Small intestine (tissue), 16 donors: ENCODE measurements at places on chromosomes 16 and 17. TPM values are rescaled to one million over a fixed set of nuclear protein-coding genes. Genes with fewer than 3 reads are reported as not detected.

DNA sequence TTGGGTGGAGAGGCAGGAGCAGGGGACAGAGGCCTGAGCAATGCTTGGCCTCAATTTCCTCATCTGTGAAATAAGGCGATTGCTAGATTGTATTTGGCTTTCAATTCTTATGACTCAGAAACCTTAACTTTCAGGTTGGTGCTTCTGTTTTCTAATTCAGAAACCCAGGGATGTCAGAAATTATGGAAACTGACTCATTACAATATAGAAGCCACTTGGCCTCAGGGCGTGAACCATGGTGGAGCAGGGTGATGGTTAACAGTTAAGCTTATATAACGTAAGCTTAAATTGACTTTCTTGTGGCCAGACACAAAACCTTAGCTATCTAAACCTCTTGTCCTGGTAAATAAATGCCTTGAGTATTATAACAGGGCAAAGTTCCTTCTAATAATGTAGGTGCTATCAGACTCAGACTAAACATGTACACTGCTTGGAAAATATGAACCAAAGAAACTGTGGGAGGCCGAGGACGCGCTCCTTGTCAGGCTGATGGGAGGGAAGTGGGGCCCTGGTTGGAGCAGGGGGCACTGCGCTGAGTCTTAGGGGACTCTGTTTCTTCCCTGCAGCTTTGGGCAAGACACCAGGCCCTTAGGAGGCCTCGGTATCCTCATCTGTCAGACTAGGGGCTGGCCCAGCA lies 17.1 kb upstream of the SREBF1 start:
- peak; percentile 84 for DNase-seq
- H3K4me3 ChIP-seq, result no peak overlapping the region
- peak overlapping the region; percentile 94 for H3K27ac ChIP-seq
- peaks cover 6% of the 10 kb centered on the region for H3K4me1 ChIP-seq
- H3K36me3 ChIP-seq, result no peaks in the 10 kb centered on the region

- H3K27ac ChIP-seq, result no peak overlapping the region
- H3K4me1 ChIP-seq, result no peaks in the 10 kb centered on the region
- no peaks in the 10 kb centered on the region for H3K36me3 ChIP-seq
- H3K27me3 ChIP-seq, result peaks cover 75% of the 10 kb centered on the region
Observed at GRCh38 chr17:1909985-1910384, 80.2 kb downstream of the RPA1 start.

Gene GRAPL
- not detected for polyA plus RNA-seq

Gene KRT23
- not detected for polyA plus RNA-seq

- H3K27ac ChIP-seq, result no peak overlapping the region
- no peaks in the 10 kb centered on the region for H3K36me3 ChIP-seq
- no peaks in the 10 kb centered on the region for H3K27me3 ChIP-seq
- H3K4me1 ChIP-seq, result peaks cover 11% of the 10 kb centered on the region
Observed at GRCh38 chr16:89253548-89254287, 36.2 kb downstream of the ZNF778 start.

DNA sequence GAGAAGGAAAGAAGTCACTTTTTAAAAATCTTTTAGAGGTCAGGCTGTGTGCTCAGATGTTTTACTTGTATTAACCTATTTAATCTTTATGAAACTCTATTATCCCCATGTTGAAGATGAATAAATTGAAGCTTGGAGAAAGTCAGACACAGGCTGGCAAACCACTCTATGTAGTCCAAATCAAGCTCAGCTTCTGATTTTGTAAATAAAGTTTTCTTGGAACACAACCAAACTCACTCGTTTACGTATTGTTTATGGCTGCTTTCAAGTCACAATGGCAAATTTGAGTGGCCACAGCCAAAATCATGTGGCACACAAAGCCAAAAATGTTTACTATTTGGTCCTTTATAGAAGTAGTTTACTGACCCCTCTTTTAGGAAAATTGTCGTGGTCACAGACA lies 596.0 kb upstream of the CDH11 start:
- DNase-seq, result no peak
- H3K36me3 ChIP-seq, result no peaks in the 10 kb centered on the region
- no peaks in the 10 kb centered on the region for H3K4me1 ChIP-seq
- no peak overlapping the region for H3K4me3 ChIP-seq

GRCh38 chr16:19517424-19518089 lies 4.3 kb downstream of the GDE1 start:
- no peaks in the 10 kb centered on the region for H3K27me3 ChIP-seq
- peaks cover 12% of the 10 kb centered on the region for H3K4me1 ChIP-seq
- DNase-seq, result peak; percentile 67
- no peak overlapping the region for H3K27ac ChIP-seq
- H3K4me3 ChIP-seq, result no peak overlapping the region

DNA sequence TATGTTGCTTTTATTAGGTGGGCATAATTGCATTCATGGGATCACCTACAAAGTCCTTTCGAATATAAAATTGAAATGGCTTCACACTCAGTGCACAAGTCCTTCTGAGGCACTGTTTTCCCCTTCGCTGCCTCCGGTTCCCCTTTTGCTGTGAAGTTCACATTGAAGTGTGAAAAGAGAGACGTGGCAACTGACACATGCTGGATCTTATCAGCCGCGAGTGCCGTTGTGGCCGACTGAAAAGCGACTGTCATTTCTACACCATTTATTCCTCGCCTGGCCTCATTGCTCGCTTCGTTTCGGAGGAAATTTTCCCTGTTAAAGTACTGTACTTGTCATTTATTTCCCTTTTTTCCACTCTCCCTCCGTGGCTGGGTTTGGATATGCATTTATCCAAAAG lies 423.5 kb downstream of the MAF start:
- no peak for DNase-seq
- no peak overlapping the region for H3K4me3 ChIP-seq
- H3K4me1 ChIP-seq, result no peaks in the 10 kb centered on the region
- H3K36me3 ChIP-seq, result no peaks in the 10 kb centered on the region
- no peak overlapping the region for H3K27ac ChIP-seq
- H3K27me3 ChIP-seq, result no peaks in the 10 kb centered on the region

- no peak overlapping the region for H3K4me3 ChIP-seq
- H3K27ac ChIP-seq, result no peak overlapping the region
- H3K4me1 ChIP-seq, result no peaks in the 10 kb centered on the region
- H3K27me3 ChIP-seq, result no peaks in the 10 kb centered on the region
Observed at GRCh38 chr16:53816211-53816836, 112.4 kb downstream of the FTO start.

DNA sequence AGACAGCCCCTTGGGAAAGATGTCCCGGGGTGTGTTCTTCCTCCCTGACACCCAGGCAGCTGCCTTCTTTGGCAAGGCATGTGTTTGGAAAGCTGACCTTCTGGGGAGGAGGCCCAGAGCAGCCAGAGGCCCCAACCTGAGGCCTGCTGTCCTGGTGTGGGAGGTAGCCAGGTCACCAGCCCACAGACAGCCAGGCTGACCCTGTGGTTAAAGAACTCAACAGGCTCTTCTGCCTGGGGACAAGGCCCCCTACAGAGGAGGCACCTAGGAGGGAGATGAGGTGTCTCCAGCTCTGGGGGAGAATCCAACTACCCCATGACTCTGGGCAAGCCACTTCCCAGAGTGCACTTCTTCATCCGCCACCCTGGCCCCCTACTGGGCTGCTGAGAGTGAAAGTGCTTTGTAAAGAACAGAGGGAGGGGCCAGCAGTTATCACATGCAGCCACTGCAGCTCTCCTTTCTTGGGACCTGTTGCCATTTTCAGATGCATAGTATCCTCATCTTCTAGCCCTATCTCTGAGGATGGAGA lies 13.1 kb upstream of the SREBF1 start:
- no peaks in the 10 kb centered on the region for H3K36me3 ChIP-seq
- peak; percentile 59 for DNase-seq

DNA sequence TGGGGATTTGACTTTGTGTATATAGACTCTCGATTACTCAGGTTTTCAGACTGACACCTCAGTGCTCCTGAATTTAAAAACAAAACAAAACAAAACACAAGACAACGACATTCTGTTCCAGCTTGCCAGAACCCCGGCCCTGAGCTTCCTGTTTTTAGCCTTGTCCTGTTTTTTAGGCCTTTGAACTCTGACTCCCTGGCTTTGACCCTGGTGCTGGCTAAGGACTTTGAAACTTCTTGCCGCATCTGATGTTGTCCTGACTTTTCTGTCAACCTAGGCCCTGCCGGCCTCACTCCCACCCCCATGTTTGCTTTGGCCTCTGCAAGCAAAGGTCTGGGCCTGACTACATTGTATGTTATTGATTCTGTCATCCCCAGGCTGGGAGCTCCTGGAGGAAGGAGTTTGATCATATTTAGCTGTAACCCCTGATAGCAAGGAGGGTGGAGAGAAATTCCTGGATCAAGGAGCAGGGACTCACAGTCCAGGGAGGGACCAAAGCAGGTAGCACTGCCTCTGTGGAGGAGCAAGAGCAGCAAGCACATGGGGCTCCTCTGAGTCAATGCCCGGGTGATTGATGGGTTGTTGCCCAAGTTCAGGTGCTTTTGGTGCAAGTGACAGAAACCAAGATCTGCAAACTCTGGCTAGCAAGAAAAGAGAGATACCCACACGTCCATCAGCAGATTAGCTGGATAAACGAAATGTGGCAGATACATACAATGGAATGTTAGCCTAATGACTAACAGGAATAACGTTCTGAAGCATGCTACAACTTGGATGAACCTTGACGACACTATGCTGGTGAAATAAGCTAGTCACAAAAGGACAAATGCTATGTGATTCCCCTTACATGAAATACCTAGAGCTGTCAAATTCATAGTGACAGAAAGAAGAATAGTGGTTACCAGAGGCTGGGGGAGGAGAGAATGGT lies 7.7 kb downstream of the CCL16 start:
- peaks cover 3% of the 10 kb centered on the region for H3K4me1 ChIP-seq
- peak; percentile 64 for DNase-seq
- H3K36me3 ChIP-seq, result no peaks in the 10 kb centered on the region

Gene HSF4
- polyA plus RNA-seq, result 15.1 TPM

Gene CCL4L2
- 0.43 TPM for polyA plus RNA-seq

DNA sequence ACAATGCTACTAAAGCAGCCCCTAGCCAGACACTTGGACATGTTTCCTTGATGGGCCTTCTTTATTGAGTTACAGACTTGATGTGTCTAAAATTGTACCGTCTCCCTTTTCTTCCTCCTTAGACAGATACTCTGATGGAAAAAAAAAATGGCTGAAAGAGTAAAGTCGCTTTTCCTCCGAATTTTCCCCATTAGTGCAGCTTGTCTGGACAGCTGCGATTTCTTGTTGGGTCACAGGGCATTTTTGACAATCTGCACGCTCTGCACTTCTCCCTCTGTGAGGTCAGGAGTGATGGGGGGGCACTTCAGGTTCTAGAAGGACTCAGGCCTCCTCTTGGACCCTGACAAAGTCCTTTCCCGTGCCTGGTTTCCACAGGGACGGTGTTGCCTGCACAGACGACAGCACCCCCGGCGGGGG lies 968 bp upstream of the PRKAR1A start:
- H3K27ac ChIP-seq, result peak overlapping the region; percentile 98
- peaks cover 2% of the 10 kb centered on the region for H3K4me1 ChIP-seq
- H3K27me3 ChIP-seq, result no peaks in the 10 kb centered on the region
- peak overlapping the region; percentile 89 for H3K4me3 ChIP-seq
- no peak for DNase-seq
- no peaks in the 10 kb centered on the region for H3K36me3 ChIP-seq

DNA sequence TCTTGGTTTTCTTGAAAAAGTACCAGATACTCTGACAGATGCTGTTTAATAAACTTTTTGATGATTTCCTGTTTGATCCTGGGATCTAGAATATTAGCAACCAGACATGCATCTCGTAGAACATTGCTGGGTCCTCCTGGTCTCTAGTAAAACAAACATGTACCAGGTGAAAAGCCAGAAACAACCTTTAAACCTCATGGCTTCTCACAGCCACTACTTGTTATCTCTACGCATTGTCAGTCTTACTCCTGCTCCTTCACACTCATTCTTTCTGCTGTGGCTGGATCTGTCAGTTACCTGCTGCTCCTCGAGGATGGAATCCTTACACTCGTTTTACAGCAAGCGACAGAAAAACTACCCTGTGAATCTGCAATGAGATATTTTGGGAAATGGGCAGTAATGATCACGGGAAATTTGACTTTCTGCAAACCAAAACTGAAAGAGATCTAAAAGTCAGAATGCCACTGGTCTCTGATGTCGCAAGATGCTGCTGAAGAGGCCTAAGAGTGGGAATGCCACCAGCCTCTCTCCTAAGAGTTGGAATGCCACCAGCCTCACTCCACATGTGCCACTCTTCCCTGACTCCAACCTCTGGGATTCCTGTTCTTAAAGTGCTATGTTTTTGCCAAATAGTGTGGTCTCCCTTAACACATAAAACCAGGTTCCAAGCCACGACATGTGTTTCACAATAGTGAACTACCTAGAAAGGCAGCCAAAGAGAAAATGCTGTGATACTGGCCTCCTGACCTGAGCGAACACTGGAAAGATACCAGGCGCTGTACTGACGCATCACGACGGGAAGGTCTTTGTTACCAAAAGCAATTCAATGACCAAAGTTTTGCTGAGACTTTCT lies 86.3 kb downstream of the VPS53 start:
- DNase-seq, result no peak
- H3K4me3 ChIP-seq, result no peak overlapping the region
- H3K36me3 ChIP-seq, result peaks cover 11% of the 10 kb centered on the region
- no peak overlapping the region for H3K27ac ChIP-seq
- H3K4me1 ChIP-seq, result no peaks in the 10 kb centered on the region
- no peaks in the 10 kb centered on the region for H3K27me3 ChIP-seq

Gene OR1A1
- not detected for polyA plus RNA-seq

DNA sequence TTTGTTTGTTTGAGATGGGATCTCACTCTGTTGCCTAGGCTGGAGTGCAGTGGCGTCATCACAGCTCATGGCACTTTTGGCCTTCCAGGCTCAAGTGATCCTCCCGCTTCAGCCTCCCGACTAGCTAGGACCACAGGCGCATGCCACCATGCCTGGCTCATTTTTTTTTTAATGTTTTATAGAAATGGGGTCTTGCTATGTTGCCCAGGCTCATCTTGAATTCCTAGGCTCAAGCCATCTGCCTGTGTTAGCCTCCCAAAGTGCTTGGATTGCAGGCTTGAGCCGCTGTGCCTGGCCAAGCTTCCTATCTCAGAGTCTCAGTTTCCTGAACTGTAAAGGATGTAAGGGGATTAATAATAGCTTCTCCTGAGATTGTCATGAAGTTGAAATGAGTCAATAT lies 8.0 kb downstream of the SBK1 start:
- no peak overlapping the region for H3K4me3 ChIP-seq
- no peaks in the 10 kb centered on the region for H3K36me3 ChIP-seq
- no peak for DNase-seq
- no peaks in the 10 kb centered on the region for H3K27me3 ChIP-seq
- H3K4me1 ChIP-seq, result no peaks in the 10 kb centered on the region

Gene SERPINF2
- 1.6 TPM for polyA plus RNA-seq

Gene ZFPM1
- 26.6 TPM for polyA plus RNA-seq

- no peaks in the 10 kb centered on the region for H3K27me3 ChIP-seq
- DNase-seq, result no peak
- H3K36me3 ChIP-seq, result no peaks in the 10 kb centered on the region
- H3K4me3 ChIP-seq, result no peak overlapping the region
- no peaks in the 10 kb centered on the region for H3K4me1 ChIP-seq
Observed at GRCh38 chr16:86798247-86799041, 220.1 kb downstream of the FOXL1 start.

DNA sequence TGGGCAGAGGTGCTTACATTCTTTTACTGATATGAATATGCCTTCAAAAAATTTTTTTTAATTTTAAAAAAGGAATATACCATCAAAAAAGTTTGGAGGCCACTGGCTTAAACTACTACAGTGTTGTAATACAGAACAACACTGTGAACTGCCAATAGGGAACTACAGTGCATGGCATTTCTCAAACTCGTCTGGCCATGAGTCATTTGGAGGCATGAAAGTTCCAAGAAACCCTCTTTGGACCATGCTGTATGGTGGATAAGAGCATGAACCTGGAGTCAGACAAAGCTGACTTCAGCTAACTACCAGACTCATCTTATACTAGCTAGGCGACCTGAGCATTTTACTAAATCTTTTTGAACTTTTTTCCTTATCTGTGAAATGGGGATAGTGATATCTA lies 9.2 kb upstream of the NF1 start:
- H3K27me3 ChIP-seq, result no peaks in the 10 kb centered on the region
- H3K4me1 ChIP-seq, result no peaks in the 10 kb centered on the region
- no peak overlapping the region for H3K27ac ChIP-seq
- H3K4me3 ChIP-seq, result no peak overlapping the region
- no peaks in the 10 kb centered on the region for H3K36me3 ChIP-seq
- no peak for DNase-seq
